NAMALWA (cell line): ENCODE measurements at places on chromosomes 5 and 9.

- no peak for DNase-seq
Observed at GRCh38 chr5:13664377-13664776, 280.1 kb downstream of the DNAH5 start.

DNA sequence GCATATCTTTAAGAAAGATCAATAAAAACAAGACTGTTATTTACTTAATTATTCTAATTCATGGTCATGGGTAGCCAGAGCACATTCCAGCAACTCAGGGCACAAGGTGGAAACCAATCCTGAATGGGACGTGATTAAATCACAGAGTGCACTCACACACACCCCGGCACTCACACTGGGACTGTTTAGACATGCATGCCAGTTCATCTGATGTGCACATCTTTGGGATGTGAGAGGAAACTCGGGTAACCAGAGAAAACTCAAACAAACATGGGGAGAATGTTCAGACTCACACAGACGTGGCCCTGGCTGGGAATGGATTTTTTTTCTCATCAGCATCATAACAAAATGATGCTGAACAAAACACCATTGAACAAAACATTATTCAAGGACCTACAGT is 29.4 kb downstream of the SMAD5 start:
- DNase-seq = no peak

- DNase-seq = no peak
Observed at GRCh38 chr9:21141427-21141882, at the start of gene IFNW1. IFNW1 (minus strand) TSS chr9:21141832; CDS start chr9:21141570, 262 bp downstream.

DNA sequence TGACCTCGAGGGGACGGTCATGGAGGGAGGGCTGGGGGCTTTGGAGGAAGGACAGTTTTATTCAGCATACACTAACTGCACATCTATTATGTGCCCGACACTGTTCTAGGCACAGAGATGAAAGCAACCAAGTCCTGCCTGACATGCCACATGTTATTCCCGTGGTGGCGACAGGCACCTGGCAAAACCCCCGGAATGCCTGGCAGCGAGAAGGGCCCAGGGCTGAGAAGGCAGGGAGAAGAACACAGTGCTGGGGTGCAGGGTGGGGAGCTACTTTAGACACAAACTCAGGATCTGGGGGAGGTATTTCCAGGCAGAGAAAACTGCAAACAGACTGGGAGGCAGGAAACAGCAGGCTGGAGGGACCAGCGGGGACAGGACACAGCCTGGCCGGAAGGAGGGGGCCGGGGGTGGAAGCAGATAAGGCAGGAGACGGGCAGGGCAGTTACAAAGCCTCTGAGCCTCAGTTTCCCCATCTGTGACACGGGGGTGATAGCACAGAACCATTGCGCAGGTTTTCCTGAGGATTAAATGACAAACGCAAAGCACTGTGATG is 77.7 kb downstream of the STK10 start:
- DNase-seq = no peak

- DNase-seq = no peak
Observed at GRCh38 chr5:73896097-73896496, 270.1 kb downstream of the ARHGEF28 start.

- DNase-seq = no peak
Observed at GRCh38 chr9:20563917-20564316, 58.4 kb downstream of the MLLT3 start.

DNA sequence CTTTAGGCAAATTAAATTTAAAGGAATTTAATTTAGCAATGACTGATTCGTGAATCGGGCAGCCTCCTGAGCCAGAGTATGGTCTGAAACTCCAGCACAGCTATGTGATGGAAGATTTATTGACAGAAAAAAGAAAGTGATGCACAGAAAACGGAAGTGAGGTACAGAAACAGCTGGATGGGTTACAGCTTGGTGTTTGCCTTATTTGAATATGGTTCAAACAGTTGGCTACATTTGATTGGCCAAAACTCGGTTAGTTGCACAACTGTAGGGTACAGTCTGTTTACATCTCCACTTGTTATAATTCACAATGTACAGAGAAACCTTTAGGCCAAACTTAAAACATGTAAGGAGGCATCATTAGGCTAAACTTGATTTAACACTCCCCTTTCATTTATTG is 1716.1 kb upstream of the C9orf72 start:
- DNase-seq = peak; percentile 7

DNA sequence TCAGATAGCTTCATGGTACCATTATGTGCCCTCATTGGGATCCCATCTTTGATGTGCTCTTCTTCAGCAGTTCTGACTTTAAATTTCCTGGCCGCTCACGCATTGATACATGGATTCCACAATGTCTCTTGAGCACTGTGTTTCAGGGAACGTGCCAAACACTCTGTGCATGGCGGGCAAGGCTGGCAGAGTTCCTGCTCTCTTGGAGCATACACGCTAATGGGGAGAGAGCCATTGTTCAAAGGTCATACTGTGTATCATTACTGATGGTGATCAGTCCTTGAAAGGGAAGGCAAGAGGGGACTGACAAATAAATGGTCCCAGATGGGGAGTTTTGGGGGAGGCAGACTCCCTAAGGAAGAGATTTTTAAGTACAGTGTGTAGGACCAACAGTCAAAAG is 52.3 kb downstream of the AMBP start:
- no peak for DNase-seq

- no peak for DNase-seq
Observed at GRCh38 chr5:103849934-103850333, 287.3 kb upstream of the NUDT12 start.

GRCh38 chr5:76337953-76338451 is 65.1 kb upstream of the IQGAP2 start:
- peak; percentile 55 for DNase-seq

GRCh38 chr9:116712781-116713180 is 25.7 kb downstream of the TRIM32 start:
- no peak for DNase-seq

DNA sequence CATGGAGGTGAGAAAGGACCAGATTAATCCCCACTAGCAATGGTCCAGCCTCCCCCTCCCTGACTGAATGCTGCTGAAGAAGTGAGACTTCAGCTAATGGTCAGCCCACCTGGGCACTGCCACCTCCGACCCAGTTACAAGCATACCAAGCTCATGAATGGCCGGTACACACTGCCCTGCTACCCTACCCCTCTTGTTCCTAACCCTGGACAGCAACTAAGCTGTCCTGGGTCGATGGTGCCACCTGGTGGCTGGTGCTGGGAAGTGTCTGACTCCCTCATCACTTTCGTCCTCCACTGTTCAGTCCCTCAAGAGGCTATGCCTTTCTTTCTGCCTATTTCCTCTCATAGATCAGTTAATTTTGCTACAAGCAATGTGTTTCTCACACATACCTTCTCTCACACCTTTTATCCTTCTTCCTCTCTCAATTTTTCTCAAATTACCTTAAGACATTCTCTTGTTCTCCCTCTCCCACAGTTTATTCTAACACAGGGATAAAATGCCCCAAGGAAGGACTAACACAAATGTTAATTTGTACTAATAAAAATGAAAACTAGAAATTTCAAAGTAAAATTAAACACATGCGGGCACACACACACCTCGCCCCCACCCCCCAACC is 42.4 kb downstream of the PAX5 start:
- peak; percentile 79 for DNase-seq

- no peak for DNase-seq
Observed at GRCh38 chr5:74155501-74155900, 485.0 kb downstream of the ENC1 start.

DNA sequence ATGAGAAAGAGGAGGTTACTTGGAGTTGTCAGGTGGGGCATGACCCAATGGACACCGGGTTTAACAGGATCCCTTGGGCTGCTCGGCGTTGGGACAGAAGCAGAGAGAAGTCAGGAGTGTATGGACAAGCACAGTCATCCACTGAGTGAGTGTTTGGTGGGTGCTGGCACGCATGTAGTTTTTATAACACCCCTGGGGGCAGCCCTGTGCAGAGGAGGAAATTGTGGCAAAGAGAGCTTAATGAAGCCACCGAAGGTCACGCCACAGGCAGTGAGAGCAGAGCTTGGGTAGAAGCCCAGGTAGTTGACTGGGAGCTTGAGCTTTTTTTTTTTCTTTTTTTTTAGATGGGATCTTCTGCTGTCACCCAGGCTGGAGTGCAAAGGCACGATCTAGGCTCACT is 43.2 kb upstream of the IER5L start:
- DNase-seq = peak; percentile 59

DNA sequence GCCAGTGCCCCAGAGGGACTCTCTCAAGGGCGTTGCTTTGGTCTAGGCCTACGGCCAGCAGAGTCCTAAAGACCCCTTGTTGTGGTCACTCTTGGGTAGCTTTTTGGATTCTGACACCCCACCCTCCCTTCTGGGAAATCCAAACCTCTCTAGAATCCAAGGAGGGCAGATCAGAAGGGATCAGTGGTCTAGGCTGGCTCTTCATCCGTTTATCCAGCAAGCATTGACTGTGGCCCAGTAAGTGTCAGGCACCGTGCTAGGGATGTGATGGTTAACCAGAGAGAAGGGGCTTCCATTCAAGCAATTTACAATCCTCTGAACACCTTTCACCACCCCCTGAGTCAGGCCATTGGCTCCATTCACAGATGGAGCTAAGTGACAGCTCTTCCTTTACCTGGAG is 181.1 kb downstream of the PTTG1 start:
- no peak for DNase-seq

DNA sequence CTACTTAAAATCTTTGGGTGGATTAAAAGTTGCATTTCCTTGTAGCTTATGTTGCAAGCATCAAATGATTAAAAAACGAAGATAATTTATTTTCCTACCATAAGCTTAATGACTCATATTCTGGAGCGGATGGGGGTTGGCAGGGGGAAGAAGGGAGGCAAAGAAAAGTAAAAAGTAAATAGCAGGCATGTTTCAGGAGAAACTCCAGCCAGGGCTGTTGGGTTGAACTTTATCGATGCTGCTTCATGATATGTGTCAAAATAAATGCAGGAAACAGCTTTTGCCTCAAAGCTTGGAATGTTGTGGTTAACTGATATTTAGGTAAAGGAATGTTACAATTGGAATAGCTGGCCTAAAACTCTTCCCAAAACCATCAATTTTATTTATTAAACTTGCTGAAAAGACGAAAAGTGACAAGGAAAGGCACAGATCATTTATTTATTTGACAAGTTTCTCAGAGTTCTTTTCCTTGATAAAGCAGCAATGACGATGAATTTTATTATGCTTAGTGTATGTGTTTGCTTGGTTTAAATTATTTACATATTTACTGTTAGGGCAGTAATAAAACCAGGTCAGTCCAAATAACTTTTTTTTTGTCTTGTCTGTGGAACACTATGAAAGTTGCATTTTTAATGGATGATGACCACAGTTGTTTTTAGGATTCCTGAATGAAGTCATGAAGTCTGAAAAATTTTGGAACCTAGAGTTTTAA is 177.9 kb downstream of the PCSK1 start:
- no peak for DNase-seq

- DNase-seq = no peak
Observed at GRCh38 chr5:65989158-65989557, 62.8 kb downstream of the ERBIN start.

GRCh38 chr5:161190086-161190485 is 338.1 kb upstream of the ATP10B start:
- no peak for DNase-seq

DNA sequence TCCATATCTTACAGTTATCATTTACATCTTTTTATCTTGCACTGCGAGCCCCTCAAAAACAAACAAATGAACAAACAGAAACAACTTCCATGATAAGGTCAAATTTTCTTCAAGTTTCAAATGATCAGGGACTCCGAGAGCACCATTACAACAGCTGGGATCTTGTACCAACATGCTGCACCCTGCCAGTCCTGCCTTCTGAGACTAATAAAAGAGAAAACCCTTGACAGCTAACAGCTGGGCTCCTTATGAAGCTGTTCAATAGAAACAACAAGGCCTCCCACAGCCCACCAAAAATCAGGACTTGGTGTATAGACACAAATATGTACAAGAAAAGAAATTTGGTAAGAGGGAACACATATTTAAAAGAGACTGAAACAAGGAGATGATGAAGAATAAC is 985.3 kb upstream of the DMAC1 start:
- no peak for DNase-seq

- no peak for DNase-seq
Observed at GRCh38 chr5:77333036-77333435, 122.6 kb downstream of the PDE8B start.

- DNase-seq = no peak
Observed at GRCh38 chr5:58440901-58441460, 18.9 kb downstream of the PLK2 start.

DNA sequence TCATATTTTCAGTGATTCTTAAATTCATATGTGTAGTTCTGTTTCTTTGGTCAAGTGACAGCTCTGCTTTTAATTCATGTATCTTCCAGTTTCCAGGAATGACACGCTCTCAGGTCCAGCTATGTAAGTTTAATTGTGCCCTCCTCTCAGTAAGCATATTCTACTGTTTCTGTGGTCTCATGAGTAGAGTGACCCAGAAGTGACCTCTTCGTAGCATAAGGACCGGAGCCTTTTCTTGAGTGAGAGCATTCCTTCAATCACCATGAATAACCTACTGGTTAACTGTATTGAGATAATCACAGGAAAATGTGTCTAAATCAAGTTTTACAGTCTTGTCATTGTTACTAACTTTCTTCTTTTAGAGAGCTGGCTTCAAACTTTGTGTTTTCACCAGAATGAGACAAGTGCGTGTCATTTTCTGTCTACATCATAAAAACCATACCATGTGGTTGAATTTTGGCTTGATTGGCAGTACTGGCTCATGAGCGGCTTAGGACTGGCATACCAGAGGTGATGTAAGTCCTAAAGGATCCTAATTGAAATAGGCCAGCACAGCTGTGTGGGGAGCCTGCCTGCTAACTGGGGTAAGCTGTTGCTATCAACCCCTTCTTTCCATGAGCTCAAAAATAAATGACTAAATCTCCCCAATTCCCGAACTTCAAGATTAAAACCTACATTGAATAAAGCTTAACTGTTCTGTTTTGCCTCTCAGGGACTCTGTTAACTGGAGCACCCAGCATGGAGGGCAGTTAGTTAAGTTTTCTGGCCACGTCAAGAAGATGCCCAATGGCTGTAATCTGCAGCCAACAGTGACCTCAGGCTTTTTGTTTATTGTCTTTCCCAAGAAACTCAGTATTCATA is 4.8 kb downstream of the ADAMTSL1 start:
- no peak for DNase-seq

DNA sequence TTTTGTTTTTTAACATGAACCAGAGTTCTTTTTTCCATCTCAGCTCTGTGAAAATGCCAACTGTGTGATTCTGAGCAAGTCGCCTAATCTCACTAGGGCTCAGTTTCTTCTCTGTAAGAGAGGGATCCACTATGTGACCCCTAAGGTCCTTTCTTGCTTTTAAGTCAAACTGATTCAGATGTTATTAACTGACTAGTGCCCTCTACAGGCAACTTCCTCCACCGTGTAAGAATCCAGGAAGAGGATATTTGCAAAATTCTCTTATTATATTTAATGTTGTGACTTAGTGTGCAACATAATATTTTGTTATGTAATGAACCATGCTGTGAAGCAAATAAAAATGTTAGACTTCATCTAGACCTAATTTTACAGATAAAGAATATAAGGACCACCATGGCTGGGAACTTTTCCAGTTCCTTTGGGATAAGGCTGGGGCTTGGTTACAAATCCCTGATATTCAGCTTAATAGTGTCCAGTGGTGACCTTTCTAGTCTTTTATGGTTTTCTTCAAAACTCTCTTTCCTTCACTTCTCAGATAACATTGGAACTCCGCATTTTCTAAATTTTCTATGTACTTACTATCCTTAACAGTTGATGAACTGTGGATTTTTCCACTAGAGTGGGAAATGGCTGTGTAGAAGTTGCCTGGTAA is 244.7 kb downstream of the PIK3R1 start:
- peak; percentile 77 for DNase-seq

- peak; percentile 17 for DNase-seq
Observed at GRCh38 chr9:99582814-99583213, 238.9 kb upstream of the NR4A3 start.

GRCh38 chr9:93648836-93649235 is 72.5 kb downstream of the PHF2 start:
- DNase-seq = no peak
